ENCODE measurements at places on chromosomes 2 and 18.

DNA sequence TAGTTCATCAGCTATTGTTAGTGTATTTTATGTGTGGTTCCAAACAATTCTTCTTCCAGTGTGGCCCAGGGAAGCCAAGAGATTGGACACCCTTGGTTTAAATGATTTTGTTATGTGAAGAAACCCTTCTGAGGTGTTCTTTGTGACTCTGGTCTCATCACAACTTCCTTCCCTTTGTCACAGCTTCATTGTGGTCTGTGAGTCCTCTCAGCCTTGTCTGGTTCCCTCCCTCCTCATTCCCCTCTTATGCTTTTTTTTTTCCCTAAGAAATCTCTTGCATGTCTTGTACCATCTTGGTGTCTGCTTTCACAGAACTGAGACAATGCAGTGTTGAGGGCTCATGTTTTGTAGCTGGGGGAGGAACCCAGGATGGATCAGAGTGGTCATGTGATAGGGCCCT lies 118.9 kb downstream of the TMEM182 start:
- DNase-seq, result no peak

DNA sequence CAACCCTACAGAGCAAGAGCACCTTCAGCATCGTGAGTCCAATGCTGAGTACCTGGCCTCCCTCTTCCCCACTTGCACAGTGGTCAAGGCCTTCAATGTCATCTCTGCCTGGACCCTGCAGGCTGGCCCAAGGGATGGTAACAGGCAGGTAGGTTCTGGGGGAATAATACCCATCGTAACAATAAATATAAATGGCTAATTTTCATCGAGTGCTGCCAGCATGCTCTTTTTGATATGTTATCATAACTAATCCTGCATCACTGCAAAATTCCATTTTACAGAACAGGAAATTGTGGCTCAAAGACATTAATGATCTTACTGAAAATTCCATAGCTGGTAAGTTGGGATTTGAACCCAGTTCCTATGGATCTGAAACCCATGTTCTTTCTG lies 22.2 kb downstream of the STEAP3 start:
- DNase-seq, result no peak

DNA sequence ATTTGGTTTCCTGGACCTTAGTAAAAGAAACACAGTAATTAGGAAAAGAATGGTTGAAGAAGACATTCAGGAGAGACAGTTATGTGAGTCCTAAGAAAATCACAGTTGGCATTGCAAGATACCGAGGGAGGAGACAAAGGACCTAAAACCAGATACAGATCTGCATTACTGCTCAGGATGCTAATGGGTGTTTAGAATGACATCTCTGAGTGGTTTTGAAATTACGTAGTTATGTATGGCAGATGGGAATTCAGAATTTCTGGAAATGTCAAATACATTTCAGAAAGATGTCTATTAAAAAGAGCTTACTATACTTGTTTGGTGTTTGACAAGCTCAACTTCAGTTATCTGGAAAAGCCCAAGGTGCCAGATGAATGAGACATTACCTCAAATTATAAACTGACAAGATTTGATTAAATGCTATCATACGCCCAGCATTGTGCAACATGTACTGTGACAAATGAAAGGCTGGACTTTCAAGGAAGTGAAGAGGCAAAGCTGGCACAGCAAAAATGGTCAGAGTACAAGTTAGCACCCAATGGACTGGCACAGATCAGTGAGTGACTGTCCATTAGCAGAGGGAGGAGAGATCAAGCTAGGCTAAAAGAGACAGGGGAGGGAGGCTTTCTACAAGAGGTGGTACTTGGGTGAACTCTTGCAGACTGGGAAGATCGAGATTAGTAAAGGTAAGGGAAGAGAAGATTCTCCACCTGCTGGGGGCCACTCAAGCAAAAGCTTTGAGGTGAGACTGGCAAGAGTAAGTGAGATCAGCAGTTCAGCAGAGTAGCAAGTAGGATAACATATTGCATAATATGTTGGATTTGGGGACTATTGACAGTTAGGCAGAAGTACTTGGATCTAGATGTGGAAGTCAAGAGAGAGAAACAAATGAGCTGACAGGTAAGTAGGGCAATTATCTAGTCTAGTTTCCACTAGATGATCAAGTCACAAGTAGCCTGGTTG lies 168.9 kb downstream of the CYRIA start:
- DNase-seq, result no peak

DNA sequence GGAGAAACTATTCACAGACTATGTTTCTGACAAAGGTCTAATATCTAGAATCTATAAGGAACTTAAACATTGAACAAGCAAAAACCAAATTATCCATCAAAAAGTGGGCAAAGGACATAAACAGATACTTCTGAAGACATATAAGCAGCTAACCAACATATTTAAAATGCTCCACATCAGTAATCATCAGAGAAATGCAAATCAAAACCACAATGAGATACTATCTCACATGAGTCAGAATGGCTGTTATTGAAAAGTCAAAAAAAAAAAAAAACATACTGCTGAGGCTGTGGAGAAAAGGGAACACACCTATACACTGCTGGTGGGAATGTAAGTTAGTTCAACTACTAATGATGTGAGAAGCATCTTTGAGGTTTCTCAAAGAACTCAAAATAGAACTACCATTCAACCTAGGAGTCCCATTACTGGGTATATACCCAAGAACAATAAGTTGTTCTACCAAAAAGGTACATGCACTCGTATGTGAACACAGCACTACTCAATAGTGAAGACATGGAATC lies 220.4 kb upstream of the TFPI start:
- DNase-seq, result peak; percentile 29

- DNase-seq, result no peak
Measured at GRCh38 chr2:47639467-47639866, 143.5 kb upstream of the MSH6 start.

- peak; percentile 43 for DNase-seq
Measured at GRCh38 chr2:70143314-70144150, 47.3 kb downstream of the C2orf42 start.

GRCh38 chr2:140491876-140492275 lies 1638.9 kb downstream of the LRP1B start:
- DNase-seq, result no peak

GRCh38 chr2:161237392-161238264 lies 70.6 kb upstream of the PSMD14 start:
- DNase-seq, result peak; percentile 60

DNA sequence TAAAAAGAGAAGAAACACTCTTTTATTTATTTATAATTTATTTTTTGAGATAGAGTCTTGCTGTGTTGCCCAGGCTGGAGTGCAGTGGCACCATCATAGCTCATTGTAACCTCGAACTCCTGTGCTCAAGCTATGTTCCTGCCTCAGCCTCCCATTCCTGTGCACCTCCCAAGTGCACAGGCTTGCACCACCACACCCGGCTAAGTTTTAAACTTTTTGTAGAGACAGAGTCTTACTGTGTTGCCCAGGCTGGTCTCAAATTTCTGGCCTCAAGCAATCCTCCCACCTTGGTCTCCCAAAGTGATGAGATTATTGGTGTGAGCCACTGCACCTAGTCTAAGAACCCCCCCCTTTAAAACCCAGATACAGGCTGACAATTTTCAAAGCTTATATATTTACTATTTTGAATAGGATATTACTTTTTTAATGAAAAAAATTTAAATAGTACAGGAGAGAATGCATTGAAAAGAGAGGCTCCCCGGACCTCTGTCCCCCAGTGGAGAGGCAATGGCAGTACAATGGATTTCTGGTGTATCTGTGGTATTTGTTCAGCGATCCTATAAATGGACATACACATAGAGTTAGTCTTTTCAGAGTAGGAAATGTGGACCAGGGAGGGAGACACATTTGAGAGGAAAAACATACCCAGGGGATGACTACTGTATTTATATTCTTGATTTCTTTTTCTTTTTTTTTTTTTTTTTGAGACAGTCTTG lies 48.1 kb upstream of the CNOT11 start:
- no peak for DNase-seq

DNA sequence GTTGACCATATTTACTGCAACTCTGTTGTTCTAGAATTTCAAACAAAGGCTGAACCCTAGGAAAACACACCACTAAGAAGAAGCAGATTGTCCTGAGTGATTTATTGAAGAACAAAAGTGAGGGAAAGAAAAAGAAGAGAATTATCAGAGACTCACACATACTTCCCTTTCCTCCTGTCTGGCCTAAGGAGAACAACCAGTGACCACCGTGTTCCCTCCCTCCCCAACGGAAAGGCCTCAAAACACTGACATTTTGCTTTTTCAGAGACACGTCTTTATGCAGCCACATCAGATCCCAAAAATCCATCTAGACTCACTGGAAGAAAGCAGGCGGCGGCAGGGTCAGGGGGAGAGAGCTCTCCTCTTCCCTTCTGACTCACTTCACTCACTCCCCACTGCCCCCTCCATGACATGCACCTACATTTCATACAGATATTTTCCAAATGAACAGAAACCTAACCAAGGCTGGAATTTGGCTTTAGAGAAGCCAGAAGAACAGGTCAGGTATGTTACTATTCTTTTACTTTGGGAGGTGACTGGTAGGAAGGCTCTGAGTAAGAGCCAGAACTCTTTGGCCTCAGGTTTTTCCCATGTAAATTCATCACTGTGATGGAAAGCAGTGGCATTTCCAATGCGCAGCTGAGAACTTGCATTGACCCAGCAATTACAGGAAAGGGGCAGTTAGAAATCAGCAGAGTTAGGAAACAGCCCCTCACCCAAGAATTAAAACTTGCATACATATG lies 169.9 kb downstream of the BCL11A start:
- no peak for DNase-seq
